ENCODE measurements at places on chromosomes 3 and 15.

GRCh38 chr3:181637056-181637455, 74.7 kb upstream of the SOX2 start:
- no peak for DNase-seq

DNA sequence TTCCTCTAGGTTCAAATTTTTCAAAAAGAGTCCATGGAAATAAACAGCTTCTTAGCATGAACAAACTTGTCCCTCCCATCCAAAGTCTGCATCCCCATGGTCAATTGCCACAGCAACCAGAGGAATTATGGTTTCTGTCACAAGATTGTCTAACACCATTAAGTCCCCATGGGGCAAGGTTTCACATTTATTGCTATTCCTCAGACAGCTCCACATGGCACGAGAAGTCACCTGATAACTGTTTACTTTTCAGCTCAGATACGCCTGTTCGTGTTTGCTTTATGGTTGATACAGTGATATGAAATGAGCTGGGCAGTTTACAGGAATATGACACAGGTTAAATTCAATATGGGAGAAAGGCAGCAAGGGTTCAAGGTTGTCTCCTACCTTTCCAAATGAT, 37.9 kb upstream of the MUC13 start:
- DNase-seq = peak; percentile 45

DNA sequence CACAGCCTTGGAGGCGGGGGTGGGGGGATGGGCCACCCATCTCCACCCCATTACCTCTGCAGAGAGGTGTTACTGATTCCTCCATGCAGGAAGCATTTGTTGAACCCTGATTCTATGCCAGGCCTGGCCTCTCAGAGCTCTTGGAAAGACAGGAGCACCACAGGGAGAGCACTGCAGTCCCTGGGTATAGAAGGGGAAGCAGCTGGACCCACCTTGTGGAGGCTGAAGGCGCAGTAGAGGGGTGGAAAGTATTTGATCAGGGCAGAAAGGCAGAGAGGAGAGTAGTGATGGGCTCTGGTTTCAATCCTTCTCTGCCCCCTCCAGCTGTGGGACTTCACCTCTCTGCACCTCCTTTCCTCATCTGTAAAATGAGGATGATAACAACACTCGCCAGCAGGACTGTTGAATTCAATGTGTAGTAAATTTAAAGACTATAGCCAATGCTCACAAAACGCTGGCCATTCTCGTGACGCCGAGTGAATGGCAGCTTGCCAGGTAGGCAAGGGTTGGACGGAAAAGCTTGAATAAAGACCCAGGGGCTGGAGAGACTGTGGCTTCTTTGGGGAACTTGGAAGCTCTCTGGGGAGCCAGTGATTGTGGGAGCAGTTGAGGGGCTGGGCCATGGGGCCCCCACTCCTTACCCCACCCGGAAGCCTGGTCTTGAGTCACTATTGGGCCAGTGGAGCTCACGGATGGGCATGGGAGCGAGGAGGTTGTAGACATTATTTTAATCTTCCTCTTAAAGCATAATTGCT, 8.0 kb upstream of the CCDC33 start:
- DNase-seq = no peak

GRCh38 chr15:72389231-72389630, 8.9 kb upstream of the TMEM202 start:
- no peak for DNase-seq

DNA sequence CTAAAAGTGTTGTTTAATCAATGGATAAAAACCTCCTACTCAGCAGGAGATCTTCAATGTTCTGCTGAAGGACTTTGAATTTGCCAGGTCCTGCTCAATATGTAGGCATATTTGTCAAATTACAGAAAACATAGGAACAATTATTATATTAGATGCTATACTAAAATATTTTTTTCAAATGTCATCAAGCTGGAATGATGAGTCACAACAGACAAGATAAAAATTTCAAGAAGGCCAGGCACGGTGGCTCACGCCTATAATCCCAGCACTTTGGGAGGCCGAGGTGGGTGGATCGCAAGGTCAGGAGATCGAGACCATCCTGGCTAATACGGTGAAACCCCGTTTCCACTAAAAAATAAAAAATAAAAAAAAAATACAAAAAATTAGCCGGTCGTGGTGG, 68.0 kb downstream of the AQP9 start:
- no peak for DNase-seq

DNA sequence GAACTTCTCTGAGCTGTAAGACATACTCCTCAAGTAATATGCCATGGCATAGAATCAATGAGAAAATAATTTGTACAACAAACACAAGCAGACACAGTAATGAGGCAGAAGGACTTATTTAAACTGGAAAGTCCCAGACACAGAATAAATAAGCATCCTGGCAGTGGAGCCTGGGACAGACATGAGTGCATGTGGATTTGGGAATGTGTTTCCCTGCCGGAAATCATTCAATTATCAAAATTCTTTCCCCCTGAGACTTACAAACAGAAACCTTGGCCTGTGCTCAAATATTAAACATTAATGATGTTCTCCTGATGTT, 520.1 kb downstream of the ROBO1 start:
- no peak for DNase-seq

- no peak for DNase-seq
These were observed 144.6 kb downstream of the VPS13C start for GRCh38 chr15:61915640-61916039.

DNA sequence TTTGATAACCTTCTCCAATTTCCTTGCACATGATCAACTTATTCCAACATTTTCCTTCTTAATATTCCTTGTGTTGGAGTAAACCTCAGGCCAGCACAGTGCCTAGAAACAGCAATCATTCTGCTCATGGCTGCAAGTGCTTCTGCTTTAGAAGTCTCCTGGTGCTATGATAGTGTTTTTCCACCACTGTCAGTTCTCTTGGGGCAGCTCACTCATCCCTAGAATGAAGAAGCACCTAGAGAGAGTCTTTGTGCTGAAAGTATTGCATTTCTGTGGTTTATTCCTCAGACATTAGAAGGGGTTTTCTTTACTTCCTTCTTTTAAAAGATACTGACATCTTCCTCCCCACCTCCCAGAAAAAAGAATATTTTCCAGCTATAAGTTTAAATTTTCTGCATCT, 183.5 kb downstream of the RYR3 start:
- DNase-seq = no peak

DNA sequence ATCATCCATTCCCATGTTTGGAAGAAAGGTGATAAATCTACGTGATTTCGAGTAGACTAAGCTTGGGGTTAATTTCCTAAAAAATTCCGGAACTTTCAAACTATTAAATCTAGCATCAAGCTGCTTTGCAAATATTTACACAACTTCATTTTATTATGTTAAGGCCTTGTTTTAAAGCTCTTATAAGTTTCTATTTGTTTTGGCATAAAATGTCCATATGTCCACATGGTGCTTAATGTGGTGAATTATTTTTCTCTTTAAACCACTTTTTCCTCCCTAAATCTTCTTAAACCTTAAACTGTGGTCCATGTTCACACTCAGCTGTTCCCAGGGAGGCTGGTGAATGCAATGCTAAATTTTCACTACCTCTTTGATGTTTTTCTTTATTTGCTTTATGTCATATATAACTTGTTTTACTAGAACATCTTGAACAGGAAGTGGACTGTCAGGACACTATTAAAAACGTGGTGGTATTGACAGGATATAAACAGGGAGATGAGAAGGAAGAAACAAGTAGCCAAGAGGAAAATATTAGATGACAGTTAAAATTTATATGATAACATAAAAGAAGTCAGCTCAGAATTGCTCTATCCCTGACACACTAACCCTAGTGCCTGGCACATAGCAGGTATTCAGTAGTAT, 72.5 kb upstream of the AGTR1 start:
- DNase-seq = no peak

Measured in NCI-H187 treated with DMSO at 0.1 percent for 48 hours (cell line).